Iris pigment epithelial cell (primary cell): ENCODE measurements at places on chromosomes 2 and 18.
A peak's percentile ranks its signal among the peaks of the same experiment; 100 is the strongest.

DNA sequence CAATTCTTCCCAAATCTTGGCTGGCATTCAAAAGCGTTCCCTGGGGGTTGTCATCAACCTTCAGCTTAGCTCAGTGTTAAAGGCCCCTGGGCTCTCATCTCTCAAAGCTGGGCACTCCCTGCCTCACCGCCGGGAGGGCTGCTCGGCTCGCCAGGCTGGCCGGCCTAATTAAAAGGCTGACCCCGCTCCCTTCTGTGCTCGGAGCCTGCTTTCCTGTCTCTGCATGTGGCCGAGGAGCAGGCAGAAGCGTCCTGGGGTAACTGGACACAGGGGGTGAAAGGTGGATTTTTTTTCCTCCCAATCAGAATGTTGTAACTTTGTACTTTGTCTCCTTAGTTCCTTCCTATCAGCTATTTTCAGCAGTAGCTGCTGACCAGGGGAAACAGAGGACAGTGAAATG lies 231.1 kb downstream of the GBX2 start:
- no peak for DNase-seq

GRCh38 chr18:23710068-23710527 lies 20.8 kb downstream of the LAMA3 start:
- peak; percentile 83 for DNase-seq

GRCh38 chr2:73925853-73926492 lies 707 bp upstream of the DGUOK start:
- no peak for DNase-seq

GRCh38 chr2:86037141-86037794 lies 68.4 kb downstream of the POLR1A start:
- peak; percentile 79 for DNase-seq

DNA sequence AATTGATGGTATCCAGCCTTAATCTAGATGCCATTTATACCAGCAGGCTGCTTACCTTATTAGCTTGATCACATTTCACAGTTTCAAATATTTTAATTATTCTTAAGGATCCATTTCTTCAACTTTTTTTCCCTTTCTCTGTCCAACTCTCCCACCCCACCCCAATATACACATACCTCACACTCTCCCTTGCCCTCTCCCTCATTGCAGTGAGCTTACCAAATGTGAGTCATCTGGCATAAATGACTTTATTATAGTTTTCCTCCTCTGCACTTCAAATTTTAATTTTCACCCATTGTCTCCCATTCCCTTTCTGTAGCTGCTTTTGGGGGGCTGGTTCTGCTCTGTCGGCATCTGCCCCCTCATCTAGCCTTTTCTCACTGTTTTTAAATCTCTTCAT lies 12.9 kb downstream of the HTR2B start:
- DNase-seq, result peak; percentile 71

DNA sequence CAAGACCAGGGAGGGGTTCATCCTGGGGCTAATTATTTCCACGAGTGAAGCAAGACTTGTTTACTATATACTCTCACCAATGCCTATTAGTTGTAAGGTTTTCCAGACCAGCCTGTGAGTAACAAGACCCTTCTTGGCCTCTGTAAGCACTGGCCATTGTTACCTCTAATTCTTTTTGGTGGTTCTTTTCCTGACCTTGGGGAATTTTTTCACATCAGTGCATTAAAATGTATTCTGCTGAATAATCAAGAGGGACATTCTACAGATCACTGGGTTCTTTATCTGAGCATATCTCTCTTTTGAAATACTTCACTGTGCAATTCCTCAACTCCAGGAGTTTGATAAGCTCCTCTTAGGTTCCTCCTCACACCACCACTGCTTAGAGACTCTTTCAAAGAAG lies 909.9 kb upstream of the ACVR2A start:
- peak; percentile 12 for DNase-seq
